ENCODE measurements at places on chromosomes 5 and 9. TPM values are rescaled to one million over a fixed set of nuclear protein-coding genes. Genes with fewer than 3 reads are reported as not detected.
A peak's percentile ranks its signal among the peaks of the same experiment; 100 is the strongest.

The CDKN2A gene
- 0.35 TPM for total RNA-seq

The TEX48 gene
- not detected for total RNA-seq

The CAVIN4 gene
- total RNA-seq, result 6.8 TPM

The ADAMTSL2 gene
- 0.61 TPM for total RNA-seq

The TIFAB gene
- total RNA-seq, result not detected

The PIP5KL1 gene
- total RNA-seq, result 11.6 TPM

The KIF12 gene
- total RNA-seq, result 3.3 TPM

The PPP6C gene
- 53.3 TPM for total RNA-seq

The ESM1 gene
- total RNA-seq, result not detected

The COL5A1 gene
- 9.5 TPM for total RNA-seq

DNA sequence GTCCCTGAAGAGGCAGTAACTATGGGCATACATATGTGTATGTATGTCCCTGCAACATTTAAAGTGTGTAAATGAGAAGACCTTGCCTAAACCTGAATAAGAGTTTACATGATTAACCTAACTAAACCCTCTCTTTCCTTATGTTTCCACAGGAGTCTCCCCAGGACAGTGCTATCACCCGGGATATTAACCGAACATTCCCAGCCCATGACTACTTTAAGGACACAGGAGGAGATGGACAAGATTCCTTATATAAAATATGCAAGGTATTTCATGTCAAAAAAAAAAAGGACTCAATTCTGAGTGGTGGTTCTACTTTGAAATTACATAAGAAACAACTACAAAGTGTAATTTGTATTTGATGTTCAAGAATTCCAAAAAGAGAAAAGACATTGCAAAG is 31.7 kb downstream of the GPR21 start:
- peaks cover 4% of the 10 kb centered on the region for H3K36me3 ChIP-seq
- H3K4me1 ChIP-seq, result no peaks in the 10 kb centered on the region
- H3K4me3 ChIP-seq, result no peak overlapping the region
- no peak for DNase-seq

DNA sequence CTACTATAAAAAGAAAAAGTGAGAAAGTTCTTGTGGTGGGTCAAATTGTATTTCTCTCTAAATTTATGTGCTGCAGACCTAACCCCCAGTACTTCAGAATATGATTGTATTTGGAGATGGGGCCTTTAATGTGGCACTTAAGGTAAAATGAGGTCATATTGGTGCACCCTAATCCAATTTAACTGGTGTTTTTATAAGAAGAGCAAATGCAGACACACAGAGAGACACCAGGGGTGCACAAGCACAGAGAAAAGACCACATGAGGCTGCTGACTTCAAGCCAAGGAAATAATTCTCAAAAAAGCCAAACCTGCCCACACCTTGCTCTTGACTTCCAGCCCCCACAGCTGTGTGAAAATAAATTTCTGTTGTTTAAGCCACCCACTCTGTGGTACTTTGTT is 80.2 kb upstream of the HTR4 start:
- no peaks in the 10 kb centered on the region for H3K36me3 ChIP-seq
- H3K4me3 ChIP-seq, result no peak overlapping the region
- H3K4me1 ChIP-seq, result no peaks in the 10 kb centered on the region

DNA sequence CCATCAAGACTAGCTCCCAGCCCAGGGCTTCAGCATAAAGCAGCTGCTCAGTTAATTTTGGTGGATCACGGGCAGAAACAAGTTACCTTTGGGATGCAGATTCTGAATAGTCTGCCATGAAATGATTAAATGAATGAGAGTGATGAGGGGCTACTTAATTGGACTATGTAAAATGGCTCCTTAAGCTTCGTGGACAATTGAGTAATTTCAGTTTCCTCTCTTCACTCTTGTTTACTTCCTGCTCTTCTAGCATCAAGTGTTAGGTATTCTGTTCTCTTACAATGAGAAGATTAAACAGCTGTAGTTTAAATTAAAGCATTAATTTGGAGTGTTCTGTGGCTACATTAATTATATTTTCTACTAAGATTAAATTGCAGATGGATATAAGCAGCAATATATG is 28.1 kb downstream of the PIK3R1 start:
- no peaks in the 10 kb centered on the region for H3K36me3 ChIP-seq
- H3K4me3 ChIP-seq, result no peak overlapping the region
- DNase-seq, result no peak
- H3K27me3 ChIP-seq, result no peaks in the 10 kb centered on the region
- H3K27ac ChIP-seq, result no peak overlapping the region

GRCh38 chr5:109580225-109580624 is 109.5 kb upstream of the MAN2A1 start:
- no peaks in the 10 kb centered on the region for H3K27me3 ChIP-seq
- no peaks in the 10 kb centered on the region for H3K4me1 ChIP-seq
- no peaks in the 10 kb centered on the region for H3K36me3 ChIP-seq
- H3K27ac ChIP-seq, result no peak overlapping the region

DNA sequence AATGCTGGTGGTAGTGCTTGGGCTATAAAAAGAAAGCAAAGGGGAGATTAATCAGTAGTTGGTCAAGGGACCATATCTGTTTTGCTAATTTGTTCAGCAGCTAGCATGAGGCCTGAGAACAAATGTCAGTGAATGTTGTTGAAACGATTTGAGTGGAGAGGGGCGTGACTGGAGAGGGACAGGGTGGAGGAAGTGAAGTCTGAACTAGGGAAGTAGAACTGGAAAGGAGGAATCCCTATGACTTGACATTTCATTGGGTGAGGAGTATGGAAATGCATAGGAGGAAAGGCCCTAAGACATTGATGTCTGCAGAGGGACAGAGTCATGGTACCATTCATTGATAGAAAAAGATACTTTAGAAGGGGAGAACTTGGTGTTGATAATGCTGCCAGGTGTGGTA is 19.7 kb downstream of the TLE4 start:
- no peak for DNase-seq
- no peak overlapping the region for H3K4me3 ChIP-seq
- H3K27ac ChIP-seq, result no peak overlapping the region
- H3K4me1 ChIP-seq, result no peaks in the 10 kb centered on the region
- H3K27me3 ChIP-seq, result no peaks in the 10 kb centered on the region
- H3K36me3 ChIP-seq, result peaks cover 18% of the 10 kb centered on the region

DNA sequence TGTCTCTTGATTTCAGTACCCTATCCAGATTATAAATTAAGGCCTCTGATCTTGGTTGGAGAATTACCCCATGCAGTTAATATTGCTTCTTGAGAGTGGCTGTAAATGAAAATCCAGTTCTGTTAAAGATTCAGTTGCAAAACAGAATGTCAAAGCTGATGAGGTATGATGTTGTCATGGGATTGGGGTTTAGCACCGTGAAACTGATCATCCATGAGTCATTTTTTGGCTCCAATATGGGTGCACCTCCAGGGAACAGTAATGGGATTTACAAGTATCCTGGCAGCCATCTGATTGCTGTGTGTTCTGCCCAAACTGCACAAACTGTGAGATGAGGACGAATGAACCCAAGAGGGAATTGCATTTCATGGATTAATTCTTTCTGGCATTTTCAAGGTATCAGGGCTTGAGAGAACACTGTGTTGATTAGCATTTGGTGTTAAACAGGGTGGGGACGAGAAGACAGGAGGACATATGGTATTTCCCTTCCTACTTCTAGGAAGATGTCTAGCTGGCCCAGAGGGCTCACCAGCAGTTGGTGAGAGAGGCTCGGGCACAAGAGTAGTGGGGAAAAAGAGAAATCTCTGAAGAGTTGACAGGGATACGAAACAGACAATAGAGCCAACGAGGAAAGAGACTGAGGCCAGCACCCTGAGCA is 214.7 kb downstream of the GAS1 start:
- H3K27ac ChIP-seq, result no peak overlapping the region
- no peaks in the 10 kb centered on the region for H3K27me3 ChIP-seq
- H3K36me3 ChIP-seq, result no peaks in the 10 kb centered on the region
- H3K4me1 ChIP-seq, result no peaks in the 10 kb centered on the region
- H3K4me3 ChIP-seq, result no peak overlapping the region

DNA sequence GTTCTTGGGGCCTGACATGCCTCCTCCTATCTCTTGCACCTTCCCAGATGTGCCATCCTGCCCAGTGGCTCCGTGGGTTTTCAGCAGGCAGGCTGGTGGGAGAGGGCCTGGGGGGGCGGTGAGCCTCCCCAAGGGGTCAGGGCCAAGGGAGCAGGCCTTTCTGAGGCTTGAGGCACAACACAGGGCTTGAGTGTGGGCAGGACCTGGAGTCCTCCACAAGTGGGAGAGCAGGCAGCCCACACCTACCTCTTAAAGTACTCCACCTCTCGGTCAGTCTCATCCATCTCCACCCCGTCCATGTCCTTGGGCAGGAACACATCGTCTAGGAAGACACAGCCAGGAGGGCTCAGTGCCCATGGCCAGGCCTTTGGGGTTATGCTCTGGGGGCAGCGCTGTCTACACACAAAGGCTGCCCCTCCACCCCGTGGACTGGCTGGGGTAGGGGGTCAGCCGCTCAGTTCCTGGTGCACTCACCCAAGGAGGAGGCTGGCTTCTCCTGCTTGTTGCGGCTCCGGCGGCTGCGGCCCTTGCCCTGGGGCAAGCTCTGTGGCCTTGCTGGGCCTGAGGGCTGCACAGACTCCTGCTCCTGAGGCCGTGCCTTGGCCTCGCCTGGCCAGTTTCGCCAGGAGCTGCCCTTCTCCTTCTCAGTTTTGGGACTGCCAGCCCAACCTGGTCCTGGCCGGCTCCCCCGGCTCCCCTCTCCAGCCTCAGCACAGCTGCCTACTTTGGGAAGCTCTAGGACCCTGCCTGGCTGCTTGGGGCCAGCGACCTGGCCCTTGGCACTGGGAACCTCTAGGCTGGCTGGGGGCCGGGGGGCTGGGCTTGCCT is 7.2 kb upstream of the DDX41 start:
- peaks cover 22% of the 10 kb centered on the region for H3K36me3 ChIP-seq
- no peak for DNase-seq
- H3K27me3 ChIP-seq, result no peaks in the 10 kb centered on the region
- no peak overlapping the region for H3K27ac ChIP-seq
- H3K4me1 ChIP-seq, result no peaks in the 10 kb centered on the region

DNA sequence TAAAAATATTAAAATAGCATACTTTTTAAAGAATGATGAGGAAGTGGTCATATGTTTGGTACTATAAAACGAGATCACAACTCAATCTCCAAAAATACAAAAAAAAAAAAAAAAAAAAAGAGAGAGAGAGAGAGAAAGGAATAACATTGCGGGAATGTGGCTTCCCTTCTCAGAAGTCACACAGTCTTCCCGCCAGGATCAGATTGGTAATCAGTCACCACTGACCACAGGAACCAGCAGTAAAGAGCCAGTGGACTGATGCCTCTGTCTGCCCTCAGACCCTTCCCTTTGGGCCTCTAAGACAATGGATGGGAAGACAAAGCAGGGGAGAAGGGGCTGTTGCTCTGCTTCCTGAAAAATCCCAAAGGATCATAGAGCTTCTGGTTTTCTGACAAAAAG is 104.9 kb downstream of the KLHL3 start:
- no peaks in the 10 kb centered on the region for H3K27me3 ChIP-seq
- H3K27ac ChIP-seq, result no peak overlapping the region
- DNase-seq, result no peak
- no peaks in the 10 kb centered on the region for H3K4me1 ChIP-seq

- H3K27ac ChIP-seq, result no peak overlapping the region
- H3K4me3 ChIP-seq, result no peak overlapping the region
- no peak for DNase-seq
Observed at GRCh38 chr9:68964102-68964541, 49.8 kb downstream of the PRKACG start.

DNA sequence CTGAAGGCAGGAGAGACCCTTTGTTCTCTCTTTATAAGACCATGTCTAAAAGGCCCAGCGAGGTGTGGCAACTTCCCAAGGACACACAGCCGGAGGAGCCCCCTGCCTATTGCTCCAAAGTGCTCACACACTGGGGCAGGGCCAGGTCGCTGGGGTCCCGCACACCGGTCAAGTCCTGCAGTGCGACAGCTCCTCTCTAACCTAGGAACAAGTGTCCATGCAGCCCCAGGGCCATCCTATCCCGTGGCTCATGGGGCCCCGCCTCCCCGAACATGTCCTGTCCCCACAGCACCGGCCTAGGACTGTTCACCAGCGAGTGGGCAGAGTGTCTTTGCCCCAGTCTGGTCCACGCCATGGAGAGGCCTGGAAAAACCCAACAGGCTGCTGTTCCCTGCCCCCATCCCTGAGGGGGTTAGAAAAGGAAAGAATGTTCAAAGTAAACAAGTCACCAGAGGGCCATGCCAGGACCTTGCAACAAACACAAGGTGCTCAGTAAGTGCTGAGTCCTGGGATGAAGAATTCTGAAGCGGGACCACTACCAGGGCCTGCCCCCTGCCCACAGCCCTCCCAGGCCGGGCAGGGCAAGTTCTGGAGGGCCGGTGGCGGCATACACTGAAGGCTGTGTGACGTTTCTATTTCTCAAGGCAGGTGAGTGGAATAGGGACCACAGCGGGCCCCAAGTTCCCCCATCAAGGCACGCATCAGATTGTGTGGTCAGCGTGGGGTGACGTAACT is 938 bp downstream of the NINJ1 start:
- no peak overlapping the region for H3K27ac ChIP-seq
- H3K27me3 ChIP-seq, result peaks cover 5% of the 10 kb centered on the region
- peak overlapping the region; percentile 74 for H3K4me3 ChIP-seq
- DNase-seq, result no peak
- no peaks in the 10 kb centered on the region for H3K36me3 ChIP-seq
- H3K4me1 ChIP-seq, result no peaks in the 10 kb centered on the region

- H3K27me3 ChIP-seq, result no peaks in the 10 kb centered on the region
- peaks cover 6% of the 10 kb centered on the region for H3K4me1 ChIP-seq
- H3K27ac ChIP-seq, result no peak overlapping the region
Observed at GRCh38 chr5:134994560-134995156, 27.0 kb downstream of the CATSPER3 start.

- no peaks in the 10 kb centered on the region for H3K27me3 ChIP-seq
- no peak overlapping the region for H3K4me3 ChIP-seq
- DNase-seq, result no peak
- H3K36me3 ChIP-seq, result no peaks in the 10 kb centered on the region
- H3K4me1 ChIP-seq, result no peaks in the 10 kb centered on the region
Observed at GRCh38 chr5:177313561-177314259, 2.0 kb upstream of the MXD3 start.

- H3K27ac ChIP-seq, result no peak overlapping the region
- DNase-seq, result peak; percentile 79
- H3K4me3 ChIP-seq, result peak overlapping the region; percentile 43
- H3K27me3 ChIP-seq, result no peaks in the 10 kb centered on the region
Observed at GRCh38 chr5:99010294-99010693, 81.5 kb upstream of the CHD1 start.

DNA sequence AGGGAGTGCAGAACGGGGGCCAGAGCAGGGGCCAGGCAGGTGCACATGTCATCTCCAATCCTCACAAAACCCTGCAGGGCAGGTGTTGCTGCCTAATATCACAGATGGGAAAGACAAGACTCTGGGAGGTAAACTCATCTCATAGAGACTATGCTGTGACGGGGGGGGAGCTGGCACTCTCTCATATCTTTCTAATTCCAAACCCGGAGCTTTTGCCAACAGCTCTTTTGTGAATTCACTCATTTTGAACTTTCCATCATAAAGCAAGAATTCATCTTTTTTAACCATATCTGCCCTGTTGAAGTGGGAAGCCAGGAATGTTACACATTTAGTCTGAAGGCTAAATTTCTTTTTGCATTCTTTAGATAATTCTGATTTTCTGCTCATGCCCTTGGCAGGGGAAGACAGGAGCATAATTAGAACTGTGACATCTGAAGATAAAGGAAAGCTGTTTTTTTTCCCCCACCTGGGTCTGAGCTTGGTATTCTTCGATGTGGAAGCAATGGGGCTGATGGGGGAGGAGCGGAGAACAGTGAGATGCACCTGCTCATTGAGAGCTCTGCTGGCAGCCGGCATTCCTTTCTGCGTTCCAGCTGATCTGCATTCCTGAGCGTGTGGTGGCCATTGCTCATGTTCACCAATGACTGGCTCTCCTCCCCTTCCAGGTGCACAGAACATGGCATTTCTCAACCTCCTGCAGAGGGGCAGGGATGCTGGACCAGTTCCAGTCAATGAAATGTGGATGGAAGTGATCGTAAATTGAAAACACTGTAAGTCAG is 159.2 kb downstream of the NSG2 start:
- no peak overlapping the region for H3K4me3 ChIP-seq
- DNase-seq, result peak; percentile 86

Data from H9 (cell line).